A172 (cell line): ENCODE measurements at places on chromosomes 7 and 10. TPM values are rescaled to one million over a fixed set of nuclear protein-coding genes. Genes with fewer than 3 reads are reported as not detected.

The ANK3 gene
- 8.4 and 9.0 TPM in 2 replicates for total RNA-seq

The NRCAM gene
- total RNA-seq = 0.16 and 0.86 TPM in 2 replicates

GRCh38 chr7:48144291-48144768, 26.9 kb upstream of the ABCA13 start:
- DNase-seq = no peak

- DNase-seq = no peak
Measured at GRCh38 chr7:123755338-123755737, 6.5 kb upstream of the WASL start.

DNA sequence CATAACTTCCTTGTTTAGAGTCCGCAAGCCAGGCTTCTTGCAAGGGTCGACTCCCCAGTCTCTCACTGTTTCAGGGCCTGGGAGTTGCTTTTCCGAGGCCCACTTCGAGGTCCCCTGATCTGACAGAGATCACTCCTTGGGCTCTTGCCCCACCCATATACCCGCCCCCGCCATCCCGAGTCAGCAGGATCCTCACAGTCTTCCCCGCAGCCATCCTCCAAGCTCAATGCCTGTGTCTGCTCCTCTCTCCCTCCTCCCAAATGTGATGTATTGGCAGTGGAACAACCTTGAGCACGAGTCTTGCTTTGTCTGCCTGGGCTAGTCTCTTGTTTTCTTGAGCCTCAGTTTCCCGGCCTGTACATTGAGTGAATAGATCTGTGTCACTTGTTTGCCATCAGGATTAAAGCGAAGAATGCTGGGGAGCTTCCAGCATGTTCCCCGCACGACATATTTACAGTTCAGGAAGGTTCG, 2.4 kb upstream of the HMX2 start:
- no peak for DNase-seq

DNA sequence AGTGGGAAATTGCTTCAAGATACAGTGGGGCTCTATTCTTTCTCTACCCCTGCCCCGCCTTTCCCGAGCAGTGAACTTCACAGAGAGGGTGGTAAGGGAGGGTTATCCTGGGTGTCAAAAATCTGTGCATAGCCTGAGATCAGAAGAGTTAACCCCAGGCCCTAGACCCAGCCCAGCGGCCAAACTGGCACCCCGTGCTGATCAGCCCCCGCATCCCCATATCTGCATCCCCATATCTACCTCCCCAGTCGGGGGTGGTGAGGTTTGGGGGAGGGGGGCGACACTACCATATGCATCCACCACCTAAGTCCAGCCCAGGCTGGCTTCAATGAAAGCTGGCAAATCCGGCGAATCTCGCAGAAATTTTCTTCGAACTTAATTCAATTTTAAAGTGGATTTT, 7.0 kb upstream of the DLX6 start:
- DNase-seq = no peak

- DNase-seq = no peak
Measured at GRCh38 chr10:113735913-113736312, 15.6 kb upstream of the PLEKHS1 start.

GRCh38 chr7:36264913-36265516, 112.0 kb downstream of the EEPD1 start:
- DNase-seq = no peak

- DNase-seq = no peak
Measured at GRCh38 chr10:49225218-49225876, 37.2 kb upstream of the TMEM273 start.

GRCh38 chr7:23105086-23105643, 420 bp upstream of the KLHL7 start:
- DNase-seq = no peak

GRCh38 chr7:119936836-119937235, 336.1 kb upstream of the KCND2 start:
- DNase-seq = no peak

GRCh38 chr10:59222788-59223187, 46.3 kb downstream of the PHYHIPL start:
- no peak for DNase-seq

GRCh38 chr10:106612381-106612780, 552.1 kb downstream of the SORCS1 start:
- DNase-seq = no peak

DNA sequence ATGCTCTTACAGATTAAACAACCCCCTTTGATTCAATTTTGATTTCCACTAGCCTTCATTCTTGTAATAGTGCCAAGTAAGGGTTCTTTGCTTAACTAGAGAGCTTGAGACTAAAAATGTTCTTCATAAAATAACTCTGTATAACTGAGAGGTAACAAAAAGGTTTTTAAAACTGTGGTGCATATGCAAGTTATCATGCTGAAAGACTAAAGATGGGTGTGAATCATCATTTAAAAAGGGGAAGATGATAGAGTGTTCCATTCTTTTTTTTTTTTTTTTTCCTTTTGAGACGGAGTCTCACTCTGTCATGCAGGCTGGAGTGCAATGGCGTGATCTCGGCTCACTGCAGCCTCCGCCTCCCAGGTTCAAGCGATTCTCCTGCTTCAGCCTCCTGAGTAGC, 11.1 kb downstream of the MDFIC start:
- DNase-seq = no peak
